ENCODE measurements at places on chromosomes 4 and X.

DNA sequence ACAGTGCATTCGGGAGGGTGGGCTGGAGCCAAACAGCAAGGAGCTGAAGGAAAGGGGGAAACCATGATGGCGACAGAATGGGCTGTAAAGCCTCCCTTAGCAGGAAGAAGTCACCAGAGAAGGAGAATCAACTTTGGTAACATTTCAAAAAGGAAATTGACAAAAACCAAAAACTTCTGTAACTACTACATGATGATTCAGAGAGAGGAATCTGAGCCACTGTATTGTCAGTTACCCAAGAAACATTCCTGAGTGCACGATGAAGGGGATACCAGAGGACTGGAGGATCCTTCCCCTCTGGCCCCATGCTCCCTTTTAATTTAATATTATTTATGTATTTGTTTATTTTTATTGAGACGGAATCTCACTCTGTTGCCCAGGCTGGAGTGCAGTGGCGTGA, 26.3 kb downstream of the PDHA1 start:
- DNase-seq, result no peak

DNA sequence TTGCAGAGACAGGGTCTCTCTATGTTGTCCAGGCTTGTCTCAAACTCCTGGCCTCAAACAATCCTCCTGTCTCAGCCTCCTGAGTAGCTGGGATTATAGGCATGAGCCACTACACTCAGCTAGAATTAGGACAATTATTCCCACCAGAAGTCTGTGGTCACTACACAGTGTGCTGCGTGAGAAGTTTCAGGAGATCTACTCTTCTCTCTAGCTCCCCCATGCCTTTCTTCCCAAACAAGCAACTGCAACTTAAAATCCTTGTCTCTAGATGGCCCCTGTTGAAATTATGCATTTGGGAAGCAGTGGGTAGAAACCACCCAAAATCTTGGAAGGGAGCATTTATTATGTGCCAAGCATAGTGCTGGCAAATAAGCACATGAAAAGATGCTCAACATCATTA, 21.1 kb upstream of the MAP7D3 start:
- no peak for DNase-seq

GRCh38 chrX:48937054-48937907, 18.5 kb upstream of the PIM2 start:
- DNase-seq, result no peak

- no peak for DNase-seq
Observed at GRCh38 chr4:121269001-121269400, 104.9 kb upstream of the TNIP3 start.

DNA sequence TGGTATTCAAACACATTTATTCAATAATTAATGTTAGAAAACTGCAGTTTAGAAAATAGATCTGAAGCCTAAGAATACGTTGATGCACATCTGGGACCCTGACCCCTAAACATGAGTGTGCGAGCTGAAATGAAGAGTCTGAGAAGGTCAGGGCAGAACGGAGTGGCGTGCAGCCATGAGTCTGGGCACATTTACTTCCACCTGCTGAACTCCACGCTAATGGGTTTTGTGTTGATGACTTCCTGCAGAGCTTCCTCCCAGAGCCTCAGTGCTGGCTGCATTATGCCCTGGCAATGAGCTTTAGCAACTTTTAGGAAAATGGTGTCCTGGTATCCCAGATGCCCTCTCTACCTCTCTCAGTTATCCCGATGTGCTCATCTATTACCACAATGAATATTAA, 53.1 kb downstream of the FAM114A1 start:
- no peak for DNase-seq

DNA sequence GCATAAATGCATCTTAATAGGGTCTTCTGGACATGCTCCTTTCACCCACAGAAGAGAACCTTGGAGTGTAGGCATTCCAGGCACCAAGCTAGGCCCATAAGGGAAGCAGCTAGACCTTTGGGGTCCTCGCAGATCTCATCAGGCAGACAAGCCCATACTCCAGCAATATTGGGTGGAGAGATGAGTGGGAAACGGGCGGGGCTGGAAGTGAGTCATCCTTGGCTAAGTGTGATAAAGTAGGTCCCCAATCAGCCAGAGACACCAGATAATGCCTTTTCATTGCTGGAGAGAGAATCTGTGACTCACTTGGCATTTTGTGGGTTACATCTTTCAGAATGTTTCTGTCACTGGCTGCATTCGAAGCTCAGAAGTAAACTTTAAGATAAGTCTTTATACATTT, 133.3 kb upstream of the MBNL3 start:
- no peak for DNase-seq

DNA sequence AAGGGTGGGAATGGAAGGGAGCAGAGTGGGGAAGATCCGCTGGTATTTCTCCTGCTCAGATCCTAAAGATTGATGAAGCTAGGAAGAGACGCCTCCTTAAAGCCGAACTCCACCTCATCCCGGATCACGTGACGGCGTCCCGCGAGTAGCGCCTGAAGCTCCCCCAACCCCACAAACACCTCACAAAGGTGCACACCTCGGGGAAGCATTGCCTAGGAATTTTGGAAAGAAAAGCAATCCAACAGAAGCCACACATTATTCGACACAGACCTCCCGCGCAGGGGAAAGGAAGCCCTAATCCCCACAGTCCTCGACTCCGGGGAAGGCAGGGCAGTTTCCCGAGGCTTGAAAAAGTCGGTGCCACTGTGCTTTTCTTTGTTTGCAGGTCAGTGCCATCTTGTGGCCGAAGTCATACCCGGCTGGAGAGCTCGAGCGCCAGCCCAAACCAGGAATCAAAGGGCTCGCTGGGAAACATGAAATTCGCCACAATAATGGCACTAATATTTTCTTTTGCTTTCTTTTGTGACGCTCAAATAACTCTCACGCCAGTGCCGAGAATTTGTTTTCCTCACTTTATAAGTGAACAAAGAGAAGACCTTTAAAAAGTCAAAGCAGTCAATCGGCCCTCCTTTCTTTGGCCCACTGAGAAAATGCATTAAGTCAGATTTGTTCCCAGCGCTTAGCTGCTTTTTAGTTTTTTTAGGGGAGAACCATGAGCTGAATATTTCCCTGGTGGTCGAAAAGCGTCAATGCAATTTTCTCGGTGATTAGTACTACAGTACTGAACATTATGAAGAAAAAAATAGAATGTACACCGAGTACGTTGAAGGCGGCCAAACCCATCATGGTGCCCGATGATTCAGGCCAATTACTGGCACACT, at the start of gene NPY1R:
TSS of gene NPY1R (minus strand) at position 71 of the 881 bp plus-strand sequence. CDS start 6,042 bp downstream, outside the sequence.
- DNase-seq, result peak; percentile 73

DNA sequence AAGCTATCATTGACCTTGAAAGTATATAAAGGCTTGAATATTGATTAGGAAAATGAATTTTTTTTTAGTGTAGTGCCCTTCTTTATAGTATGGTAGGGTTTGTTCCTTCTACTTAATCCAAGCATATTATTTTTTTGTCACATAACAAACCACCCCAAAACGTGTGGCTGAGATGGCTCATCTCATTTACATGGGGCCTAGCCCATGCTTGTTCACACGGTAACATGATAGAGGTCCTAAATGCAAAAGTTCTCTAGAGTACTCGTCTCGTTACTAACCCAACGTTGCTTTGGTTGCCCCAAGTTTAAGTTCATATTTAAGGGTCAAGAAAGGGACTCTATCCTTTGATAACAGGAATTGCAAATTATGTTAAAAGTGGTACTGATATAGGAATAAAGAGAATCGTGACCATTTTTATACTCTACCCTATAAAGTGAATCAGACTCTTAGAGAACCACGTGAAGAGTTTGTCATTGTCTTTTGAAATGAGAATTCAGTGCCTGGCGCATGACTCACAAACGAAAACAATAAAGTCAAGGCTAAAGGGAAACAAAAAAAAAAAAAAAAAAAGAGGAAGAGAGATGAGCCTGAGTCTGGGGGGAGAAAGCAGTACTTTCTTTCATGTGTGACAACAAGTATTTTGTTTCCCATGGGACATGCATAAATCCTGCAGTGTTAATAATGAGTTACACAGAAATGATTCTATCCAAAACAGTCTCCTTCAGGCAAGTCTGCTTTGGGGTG, 402.8 kb upstream of the NWD2 start:
- DNase-seq, result no peak

GRCh38 chr4:26050212-26050643, 136.2 kb downstream of the SMIM20 start:
- no peak for DNase-seq

GRCh38 chrX:18136816-18137215, 83.9 kb downstream of the BEND2 start:
- no peak for DNase-seq

DNA sequence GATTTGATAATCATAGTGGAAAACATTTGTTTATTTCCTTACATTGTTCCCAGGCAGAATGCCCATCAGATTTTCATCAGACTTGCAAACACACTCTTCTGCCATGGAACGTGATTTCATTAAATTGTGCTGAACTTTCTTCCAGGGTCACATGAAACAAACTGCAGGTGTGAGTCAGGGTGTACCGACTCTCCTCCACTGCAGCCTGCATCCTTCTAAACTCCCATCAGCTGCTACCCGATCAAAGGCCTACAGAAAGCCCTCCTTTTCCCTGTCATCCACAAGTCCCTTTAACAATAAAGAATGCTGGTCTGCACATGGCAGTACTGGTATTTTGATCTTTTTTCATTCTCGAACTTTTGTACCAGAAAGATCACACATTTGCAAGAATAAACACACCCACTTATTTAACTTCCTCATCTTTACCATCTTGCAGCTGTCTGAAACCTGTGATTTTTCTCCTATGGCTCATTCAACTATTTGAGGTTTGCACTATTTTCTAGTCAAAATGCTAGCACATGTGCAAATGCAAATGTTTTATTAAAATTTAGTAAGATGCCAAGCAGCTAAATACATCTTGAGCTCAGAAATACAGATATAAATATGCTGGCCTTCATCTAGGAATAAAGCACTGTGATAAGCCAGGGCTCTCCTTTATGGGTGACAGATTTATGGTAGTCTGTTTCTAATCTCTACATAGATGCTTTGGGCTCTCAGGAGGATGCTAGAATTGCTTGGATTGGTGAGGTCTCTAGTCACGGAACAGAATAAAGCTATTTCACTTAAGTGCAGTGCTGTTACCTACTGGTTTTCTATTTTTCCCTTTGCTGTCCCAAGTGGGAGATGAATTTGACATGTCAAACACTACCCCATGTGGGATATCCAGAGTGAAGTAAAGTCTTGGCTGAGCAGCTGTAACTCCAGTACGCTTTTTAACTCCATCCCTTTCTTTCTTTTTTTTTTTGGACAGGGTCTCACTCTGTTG, 25.8 kb upstream of the ARHGAP24 start:
- DNase-seq, result no peak

- no peak for DNase-seq
Observed at GRCh38 chr4:112968451-112969159, 80.8 kb upstream of the ANK2 start.

DNA sequence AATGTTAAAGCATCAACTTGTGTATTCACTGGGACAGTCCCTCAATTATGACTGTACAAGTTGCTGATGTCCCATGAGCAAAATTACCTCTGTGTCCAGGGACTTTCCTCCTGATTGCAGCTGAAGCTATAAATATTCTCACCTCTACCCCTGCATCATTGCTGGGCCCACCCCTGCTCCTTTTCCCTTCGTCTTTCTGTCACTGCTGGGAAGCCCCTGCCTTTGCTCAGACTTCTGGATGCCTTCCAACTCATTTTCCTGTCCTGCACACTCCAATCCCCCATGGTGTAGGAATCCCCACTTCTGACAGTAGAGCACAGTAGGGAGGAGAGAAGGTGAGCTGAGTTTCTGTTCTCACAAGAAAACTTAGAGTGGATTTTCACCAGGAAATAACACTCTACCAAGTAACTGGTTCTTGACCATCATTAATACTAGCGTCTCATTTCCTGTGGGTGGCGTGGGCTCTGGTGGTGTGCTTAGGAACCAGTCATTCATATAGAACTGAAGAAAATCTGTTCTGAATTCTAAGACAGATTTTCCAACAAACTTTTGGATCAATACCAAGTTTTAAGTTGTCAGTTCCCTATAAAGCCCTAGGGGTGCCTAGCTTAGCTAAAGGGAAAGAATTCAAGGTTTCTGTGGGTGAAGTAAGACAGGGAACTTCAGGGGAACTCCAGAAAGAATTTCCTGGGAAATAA, 136.2 kb upstream of the MED14 start:
- DNase-seq, result no peak

- DNase-seq, result no peak
Observed at GRCh38 chr4:31126881-31127398, 406.8 kb downstream of the PCDH7 start.

- no peak for DNase-seq
Observed at GRCh38 chr4:159606835-159607234, 504.0 kb downstream of the RAPGEF2 start.

DNA sequence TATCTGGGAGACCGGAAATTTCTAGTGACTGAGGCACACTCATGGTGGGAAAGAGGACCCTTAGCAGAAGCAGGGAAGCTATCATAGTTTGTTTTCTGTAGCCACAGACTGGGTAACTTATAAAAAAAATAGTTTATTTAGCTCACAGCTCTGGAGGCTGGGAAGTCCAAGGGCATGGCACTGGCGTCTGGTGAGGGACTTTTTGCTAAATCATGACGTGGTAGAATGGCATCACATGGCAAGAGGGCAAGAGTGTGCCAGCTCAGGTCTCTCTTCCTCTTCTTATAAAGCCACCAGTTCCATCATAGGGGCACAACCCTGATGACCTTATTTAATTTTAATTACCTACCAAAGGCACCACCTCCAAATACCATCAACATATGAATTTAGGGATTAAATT, 13.3 kb downstream of the APLN start:
- no peak for DNase-seq

DNA sequence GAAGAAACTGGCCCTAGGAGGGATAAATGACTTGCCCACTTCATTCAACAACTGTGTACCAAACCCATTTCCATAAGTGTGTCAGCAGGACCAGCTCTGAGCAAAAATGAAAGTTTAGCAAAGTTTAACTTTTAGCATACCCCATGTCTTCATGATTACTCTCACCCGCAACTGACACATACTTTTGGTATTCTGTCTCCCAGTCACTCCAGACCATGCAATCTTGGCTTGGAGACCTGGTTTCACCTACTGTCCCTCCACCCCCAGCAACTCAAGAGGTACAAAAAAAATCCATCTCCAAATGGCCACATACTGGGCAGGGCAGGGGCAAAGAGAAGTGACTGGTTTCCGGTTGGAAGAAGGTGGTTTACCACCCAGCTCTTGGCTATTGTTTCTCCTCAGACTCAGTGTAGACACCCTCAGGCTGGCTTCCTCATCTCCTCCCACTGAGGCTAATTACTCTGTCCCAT, 79.8 kb downstream of the RLIM start:
- no peak for DNase-seq

DNA sequence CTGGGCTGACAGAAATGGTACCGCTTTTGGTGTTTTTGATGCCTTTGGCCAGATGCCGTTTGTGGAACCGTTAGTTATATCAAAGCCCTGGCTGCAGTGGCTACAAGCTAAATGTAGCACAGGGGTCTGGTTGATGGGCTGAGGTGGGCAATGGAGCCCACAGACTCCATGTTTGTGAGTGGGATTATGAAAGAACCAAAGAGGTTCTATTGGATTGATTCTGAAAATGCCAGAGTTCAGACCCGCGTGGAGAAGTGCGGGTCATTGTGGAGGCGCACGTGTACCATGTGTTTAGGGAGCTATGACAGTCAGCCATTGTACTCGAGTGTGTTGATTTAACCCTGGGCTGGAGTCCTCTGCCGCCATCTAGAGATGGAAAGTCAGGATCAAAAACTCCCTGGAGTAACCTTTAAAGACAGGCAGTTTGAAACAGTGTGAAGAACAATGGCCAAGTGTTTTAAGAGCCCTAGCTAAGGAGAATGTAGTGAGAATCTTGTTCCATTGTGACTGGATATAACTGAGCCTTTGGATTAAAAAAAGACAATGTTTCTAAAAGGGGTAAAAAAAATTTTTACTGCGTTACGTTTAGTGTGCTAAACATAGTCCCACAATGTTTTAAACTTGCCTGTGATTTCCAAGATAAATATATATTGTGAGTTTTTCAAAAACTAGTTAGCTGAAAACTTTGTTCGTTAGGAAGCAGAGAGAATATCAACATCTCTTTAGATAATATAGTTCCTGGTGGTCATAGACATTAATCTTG, 12.7 kb downstream of the ART3 start:
- peak; percentile 63 for DNase-seq

All from neuronal stem cell (in vitro differentiated cells).